ENCODE measurements at places on chromosomes 3 and 15.

- DNase-seq: no peak
These were observed 63.0 kb downstream of the CYP11A1 start for GRCh38 chr15:74304431-74304830.

- DNase-seq: no peak
These were observed 192.3 kb upstream of the P2RY1 start for GRCh38 chr3:152642658-152643057.

DNA sequence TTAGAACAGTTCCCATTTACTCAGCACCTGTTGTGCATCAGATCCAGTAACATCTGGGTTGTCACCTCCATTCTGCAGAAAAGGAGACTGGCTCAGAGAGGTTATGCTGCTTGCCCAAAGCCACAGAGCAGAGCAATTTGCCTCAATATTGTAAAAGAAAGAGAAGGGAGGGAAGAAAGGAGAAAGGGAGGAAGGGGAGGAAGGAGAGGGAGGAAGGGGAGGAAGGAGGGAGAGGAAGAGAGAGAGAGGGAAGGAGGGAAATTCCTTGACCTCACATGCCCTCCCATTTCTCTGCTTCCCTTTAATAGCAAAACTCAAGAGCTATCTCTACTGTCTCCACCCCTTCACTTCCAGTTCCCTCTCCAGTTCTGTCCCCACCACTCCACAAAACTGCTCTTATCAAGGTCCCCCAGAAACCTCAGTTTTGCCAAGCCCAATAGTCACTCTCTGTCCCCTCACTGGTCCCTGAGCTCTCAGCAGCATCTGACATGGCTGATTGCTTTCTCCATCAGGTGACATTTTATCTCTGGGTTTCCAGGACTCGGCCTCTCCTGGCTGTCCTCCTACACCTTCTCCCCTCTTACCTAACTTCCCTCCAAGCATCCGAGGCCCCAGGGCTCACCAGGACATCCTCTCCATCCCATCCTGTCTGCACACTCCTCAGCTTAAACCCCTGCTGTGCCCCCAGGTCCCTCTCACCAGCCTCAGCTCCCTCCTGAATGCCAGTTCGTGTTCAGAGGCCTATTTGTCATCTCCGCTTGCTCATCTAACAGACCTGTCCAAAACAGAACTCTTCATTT is 104.7 kb upstream of the LINGO1 start:
- no peak for DNase-seq

GRCh38 chr15:28109626-28110455 is 10.7 kb upstream of the OCA2 start:
- no peak for DNase-seq

GRCh38 chr3:101273156-101273555 is 47.2 kb downstream of the IMPG2 start:
- DNase-seq: no peak

DNA sequence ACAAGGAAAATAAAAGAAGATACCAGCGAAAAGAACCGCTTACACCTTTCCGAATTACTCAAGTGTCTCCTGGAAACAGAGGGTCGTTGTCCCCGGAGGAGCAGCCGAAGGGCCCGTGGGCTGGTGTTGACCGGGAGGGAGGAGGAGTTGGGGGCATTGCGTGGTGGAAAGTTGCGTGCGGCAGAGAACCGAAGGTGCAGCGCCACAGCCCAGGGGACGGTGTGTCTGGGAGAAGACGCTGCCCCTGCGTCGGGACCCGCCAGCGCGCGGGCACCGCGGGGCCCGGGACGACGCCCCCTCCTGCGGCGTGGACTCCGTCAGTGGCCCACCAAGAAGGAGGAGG is 325 bp downstream of the ALCAM start:
- DNase-seq: peak; percentile 29

DNA sequence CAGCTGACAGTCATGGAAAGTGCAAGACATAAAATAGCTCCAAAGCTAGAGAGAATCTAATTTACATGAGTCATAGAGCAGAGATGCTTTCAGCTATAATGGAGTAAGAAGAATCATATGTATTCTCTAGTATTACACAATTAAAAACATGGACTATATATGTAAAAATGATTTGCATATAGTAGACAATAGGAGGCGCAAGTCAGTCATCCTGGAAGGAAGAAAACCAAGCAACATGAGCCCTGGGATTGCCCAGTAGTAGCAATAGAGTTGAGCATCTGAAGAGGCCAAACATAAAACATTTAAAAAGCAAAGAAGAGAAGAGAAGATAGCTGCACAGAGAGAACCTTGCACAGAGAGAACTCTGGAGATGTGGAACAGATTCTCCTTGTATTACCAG is 455.0 kb downstream of the EPHA3 start:
- no peak for DNase-seq

DNA sequence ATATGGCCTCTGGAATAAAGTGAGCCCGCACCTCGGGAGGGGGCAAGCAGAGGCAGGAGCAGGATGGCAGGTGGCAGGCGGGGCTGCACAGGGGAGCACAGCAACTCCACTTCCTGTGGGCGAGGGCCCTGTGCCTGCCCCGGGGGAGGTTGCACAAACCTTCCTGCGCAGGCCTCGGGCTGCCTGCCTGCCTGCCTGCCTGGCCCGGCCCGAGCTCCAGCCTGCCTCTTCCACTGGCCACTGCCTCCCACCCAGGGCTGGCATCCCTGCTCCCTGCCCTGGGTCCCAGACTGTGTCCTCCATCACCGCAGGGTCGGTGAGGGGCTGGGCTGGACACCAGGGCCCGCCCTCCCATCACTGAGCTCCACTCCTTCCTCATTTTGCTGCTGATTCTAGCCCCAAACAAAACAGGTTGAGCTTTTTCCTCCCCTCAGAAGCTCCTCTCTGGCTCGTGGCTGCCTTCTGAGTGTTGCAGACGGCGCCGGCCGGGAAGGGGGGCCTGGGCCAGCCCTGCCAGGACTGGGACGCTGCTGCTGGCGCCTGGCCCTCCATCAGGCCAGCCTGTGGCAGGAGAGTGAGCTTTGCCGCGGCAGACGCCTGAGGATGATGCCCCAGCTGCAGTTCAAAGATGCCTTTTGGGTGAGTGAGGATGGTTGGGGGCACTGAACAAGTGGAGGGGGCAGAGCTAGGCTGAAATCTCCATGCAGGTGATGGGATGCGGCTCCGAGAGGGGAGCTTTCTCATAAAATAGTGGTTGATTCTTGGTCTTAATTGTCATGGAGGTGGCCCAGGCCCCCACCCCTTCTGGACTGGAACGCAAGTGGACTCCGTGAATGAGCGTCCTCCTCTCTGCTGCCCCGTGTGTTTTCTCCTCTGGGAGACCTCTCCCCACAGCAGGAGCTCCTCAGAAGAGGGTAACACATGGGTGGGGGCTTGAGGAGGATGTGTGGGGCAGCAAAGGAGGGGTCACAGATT is at the start of gene PSTPIP1:
TSS of gene PSTPIP1 (plus strand) at position 156 of the 975 bp plus-strand sequence. CDS start at position 604, 448 bp downstream.
- no peak for DNase-seq

- DNase-seq: no peak
These were observed 35.4 kb downstream of the EHD4 start for GRCh38 chr15:41936649-41937567.

DNA sequence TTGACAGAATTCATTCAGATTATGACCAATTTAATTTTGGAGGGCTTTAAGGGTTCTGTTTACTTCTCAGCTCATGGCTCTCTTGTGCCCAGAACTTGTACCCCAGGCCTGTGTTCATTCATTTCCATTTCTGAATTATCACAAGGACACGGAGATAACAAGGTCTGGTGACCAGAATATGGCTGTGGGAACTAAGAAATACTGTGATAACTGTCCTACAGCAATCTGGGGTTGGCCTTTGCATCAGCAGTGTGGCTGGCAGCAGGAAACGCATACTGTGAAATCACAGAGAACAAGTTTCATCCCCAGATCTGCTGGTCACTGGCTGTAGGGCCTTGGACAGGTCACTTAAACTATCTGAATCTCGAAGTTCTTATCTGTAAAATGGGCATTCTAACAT is 41.8 kb upstream of the TPM1 start:
- DNase-seq: no peak

- DNase-seq: no peak
These were observed 3.5 kb upstream of the SSR3 start for GRCh38 chr3:156558389-156558788.

DNA sequence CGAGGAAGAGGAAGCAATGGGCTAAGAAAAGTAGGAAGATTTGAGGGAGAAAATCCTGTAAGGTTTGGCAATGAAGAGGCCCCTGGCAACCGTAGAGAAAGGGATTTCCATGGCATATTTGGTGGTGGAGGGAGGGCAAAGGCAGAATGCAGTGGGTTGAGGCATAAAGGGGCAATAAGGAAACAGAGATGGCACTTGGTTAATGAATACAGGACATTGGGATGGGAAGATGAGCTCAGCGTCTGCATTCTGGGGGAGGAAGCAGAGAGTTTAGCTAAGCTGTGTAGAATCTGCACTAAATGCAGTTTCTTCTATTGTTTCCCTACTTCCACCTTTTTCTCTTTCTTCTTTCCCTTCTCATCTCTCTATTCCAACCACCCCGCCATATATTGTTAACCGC is 83.6 kb downstream of the LRTM1 start:
- DNase-seq: no peak

DNA sequence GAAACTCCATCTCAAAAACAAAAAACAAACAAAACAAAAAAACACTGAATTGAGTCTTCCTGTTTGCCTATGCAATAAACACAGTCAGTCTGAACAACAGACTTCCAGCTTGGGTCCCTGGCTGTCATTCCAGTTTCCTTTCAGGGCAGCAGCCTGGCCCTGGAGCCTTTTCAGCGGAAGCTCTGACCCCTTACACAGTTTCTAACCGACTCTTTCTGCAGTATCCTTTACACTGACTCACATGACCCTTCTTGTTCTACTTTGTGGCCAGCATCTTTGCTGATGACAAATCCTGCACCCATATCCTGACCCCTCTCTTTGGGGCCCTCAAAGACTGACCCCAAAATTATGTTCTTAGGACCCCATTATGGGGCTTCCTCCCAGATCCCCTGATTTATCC is 38.3 kb upstream of the INO80 start:
- DNase-seq: no peak

GRCh38 chr3:189941125-189941524 is 179.6 kb downstream of the P3H2 start:
- DNase-seq: no peak

- peak; percentile 4 for DNase-seq
These were observed 826 bp downstream of the DBR1 start for GRCh38 chr3:138173769-138174420.

DNA sequence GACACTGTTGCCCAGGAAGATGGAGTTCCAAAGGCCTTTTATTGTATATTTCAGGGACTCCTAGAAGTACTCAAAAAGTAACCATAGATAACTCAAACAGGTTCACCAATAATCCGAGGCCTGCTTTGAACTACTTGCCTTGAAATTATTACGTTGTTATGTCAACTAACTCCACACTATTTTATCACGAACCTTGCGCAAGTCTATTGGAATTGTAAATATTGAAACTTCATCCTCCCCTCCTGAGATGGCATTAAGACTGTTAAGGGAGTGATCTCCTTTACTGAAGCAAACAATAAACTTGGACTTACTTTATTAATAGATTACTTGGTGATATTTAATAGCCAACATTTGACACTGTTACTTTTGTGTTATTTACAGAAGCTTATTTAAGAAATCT is 199.6 kb upstream of the GADL1 start:
- no peak for DNase-seq

DNA sequence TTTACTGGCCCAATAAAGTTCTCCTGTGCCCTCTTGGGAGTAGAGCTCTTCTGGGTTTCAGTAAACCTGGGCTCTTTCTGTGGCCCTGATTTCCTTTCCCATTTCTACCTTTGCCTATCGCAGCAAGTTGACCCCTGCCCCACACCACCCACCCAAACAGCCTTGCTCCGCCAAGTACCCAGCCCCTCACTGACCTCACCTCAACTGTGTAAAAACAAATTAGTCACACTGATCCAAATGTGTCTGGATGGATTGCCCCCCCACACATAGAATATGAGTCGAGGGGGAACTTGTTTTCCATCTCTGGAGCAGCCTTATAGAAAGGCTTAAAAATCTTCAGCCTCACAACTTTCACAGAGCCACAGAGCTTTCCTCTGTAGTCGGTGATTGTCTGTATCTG is 28.6 kb upstream of the VEPH1 start:
- no peak for DNase-seq

DNA sequence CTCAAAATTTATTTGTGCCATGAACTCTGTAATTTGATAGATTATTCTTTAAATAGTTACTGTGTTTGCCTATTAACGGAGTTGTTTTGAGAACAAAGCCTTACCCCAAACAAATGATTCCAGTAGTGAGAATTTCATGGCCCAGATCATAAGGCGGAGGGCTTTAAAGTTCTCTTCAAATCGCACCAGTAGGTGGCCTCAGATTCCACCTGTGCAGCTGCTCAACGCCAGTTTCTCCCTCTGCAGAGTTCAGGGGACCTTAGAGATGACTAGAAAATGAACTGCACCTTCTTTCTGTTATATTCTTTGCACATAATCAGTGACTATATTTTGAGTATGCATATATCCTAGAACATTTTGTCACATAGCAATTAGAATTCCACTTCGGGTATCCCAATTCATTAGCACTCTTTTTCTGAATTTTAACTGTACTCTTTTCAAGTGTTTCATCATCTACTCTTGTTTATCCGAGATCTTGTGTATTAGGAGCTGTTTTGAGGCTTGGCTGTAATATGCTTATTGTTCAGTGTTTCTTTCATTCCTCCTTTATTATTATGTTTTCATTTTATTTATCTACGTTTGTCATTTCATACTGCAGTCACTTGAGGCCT is 232.6 kb upstream of the CHRM5 start:
- DNase-seq: peak; percentile 37

- no peak for DNase-seq
These were observed 460.3 kb upstream of the WNT5A start for GRCh38 chr3:55947406-55947805.

GRCh38 chr3:116341899-116342298 is 103.4 kb downstream of the LSAMP start:
- no peak for DNase-seq

DNA sequence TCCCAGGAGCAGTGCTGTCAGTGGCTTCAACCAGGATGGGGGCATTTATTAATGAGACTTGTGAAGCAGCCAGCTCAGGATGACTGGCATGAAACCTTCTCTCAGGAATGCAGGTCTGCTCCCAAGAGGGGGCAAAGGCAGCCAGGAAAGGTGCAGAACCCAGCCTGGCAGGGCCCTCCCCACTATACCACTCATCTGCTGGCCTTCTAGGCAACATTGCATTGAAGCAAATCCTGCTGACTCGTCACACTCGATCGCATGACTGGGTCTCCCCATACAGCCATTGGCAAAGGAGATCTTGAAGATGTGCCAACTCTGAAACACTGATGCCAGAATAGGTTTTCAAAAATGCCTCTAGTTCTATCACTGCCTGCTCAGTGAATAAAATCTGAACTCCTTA is 65.7 kb upstream of the CMTM7 start:
- DNase-seq: no peak

DNA sequence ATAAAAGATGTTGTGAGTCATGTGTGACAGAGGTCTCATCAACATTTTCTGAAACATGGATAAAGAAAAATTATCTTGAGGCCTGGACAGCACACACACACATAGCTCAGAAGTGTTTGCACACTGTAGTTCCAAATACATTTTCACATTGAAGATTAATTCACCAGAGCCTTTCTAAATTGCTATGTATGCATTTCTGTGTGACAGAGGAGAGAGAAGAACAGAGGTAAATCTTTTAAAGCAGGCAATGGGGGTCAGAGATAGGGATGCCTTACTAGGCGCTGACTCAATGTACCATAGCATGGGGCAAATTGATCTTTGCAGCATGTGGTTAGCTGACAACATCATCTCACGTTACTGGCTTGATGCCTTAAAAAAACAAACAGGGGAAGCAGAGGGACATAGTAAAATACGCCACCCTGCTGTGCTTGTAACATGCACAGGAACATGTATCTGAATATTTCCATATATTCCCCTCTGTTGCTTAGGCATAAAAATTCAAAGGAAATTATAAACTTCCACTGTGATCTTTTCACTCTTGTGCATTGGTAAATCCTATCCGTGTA is 7.7 kb downstream of the POU1F1 start:
- DNase-seq: no peak

- DNase-seq: peak; percentile 78
These were observed 205.9 kb downstream of the MBNL1 start for GRCh38 chr3:152474585-152474984.
